ENCODE measurements at places on chromosomes 1 and 21.

DNA sequence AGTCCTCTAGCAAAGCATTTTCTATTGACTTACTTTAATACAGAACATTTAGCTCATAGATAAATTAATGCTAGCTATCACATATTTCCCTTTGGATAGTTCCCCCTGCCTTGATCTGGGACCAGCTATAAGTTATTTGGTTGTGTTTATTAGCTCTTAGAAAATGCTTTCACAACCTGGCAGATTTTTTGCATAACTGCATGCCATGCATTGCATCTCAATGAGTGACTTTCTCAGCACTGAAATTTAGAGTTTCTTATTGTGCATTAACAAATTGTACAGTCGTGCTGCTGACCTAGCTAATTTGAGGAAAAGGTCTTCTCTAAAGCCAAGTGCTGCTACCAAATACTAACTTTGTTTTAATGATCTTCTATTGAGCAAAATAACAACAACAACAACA lies 164.8 kb downstream of the PLPPR5 start:
- DNase-seq: no peak

DNA sequence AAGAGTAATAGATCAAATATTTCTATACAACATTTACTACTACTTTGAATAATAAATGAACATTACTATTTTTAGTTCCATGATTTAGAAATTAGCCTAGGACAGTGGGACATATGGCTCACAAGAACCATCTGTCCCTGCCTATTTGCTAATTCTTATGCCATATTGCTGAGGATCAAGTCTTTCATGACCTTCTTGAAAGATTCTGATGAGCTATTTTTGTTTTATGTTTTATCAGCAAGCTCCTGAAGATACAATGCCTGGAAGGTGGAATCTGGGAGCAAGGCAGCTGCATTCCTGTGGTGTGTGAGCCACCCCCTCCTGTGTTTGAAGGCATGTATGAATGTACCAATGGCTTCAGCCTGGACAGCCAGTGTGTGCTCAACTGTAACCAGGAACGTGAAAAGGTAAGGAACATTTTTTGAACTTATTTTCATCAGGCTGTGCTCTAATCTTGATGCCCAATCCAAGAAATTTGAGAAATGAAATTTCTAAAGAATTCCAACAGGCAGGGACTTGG lies 326.7 kb downstream of the PAPPA2 start:
- DNase-seq: no peak

GRCh38 chr1:245512980-245513578 lies 358.3 kb downstream of the KIF26B start:
- no peak for DNase-seq

GRCh38 chr1:44326821-44327465 lies 28.1 kb downstream of the ERI3 start:
- DNase-seq: no peak

DNA sequence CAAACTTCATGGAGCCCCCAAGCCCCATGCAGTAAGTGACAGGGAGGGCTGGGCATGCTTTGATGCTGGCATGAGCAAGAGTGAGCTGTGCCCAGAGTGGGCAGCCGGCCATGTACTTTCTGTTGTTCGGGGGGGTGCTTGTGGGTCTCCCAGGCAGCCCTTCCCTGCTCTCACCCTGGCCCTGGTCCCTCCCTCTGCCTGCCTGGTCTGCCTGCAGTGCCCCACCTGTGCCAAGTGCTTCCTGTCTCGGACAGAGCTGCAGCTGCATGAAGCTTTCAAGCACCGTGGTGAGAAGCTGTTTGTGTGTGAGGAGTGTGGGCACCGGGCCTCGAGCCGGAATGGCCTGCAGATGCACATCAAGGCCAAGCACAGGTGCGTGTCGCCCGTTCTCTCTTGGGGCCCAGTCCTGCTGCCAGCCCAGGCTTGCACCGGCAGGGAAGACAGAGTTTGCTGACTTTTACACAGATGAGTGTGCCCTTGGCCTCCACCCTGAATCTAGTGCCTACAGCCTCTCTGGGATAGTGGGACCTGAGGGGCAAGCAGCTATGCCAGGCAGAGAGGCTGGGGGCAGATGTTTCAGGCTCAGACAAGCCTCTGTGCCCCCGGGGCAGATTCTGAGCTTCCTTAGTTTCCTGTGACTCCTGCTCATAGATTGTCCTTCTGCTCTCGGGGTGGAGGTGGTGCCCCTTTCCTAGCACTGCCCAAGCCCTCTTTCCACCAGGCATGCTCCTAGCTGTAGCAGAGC lies 7.6 kb downstream of the ZBTB48 start:
- DNase-seq: no peak

GRCh38 chr1:182616130-182617013 lies 12.2 kb upstream of the RGS16 start:
- peak; percentile 89 for DNase-seq

GRCh38 chr1:167000546-167000945 lies 11.5 kb downstream of the MAEL start:
- DNase-seq: no peak

- no peak for DNase-seq
Measured at GRCh38 chr1:109539676-109540075, at the start of gene GPR61. TSS of gene GPR61 (plus strand) at chr1:109539872. CDS start at chr1:109543023, 3,151 bp downstream.

- DNase-seq: no peak
Measured at GRCh38 chr1:108149796-108150467, 50.2 kb downstream of the SLC25A24 start.

GRCh38 chr1:183831311-183831710 lies 26.4 kb downstream of the RGL1 start:
- DNase-seq: no peak

DNA sequence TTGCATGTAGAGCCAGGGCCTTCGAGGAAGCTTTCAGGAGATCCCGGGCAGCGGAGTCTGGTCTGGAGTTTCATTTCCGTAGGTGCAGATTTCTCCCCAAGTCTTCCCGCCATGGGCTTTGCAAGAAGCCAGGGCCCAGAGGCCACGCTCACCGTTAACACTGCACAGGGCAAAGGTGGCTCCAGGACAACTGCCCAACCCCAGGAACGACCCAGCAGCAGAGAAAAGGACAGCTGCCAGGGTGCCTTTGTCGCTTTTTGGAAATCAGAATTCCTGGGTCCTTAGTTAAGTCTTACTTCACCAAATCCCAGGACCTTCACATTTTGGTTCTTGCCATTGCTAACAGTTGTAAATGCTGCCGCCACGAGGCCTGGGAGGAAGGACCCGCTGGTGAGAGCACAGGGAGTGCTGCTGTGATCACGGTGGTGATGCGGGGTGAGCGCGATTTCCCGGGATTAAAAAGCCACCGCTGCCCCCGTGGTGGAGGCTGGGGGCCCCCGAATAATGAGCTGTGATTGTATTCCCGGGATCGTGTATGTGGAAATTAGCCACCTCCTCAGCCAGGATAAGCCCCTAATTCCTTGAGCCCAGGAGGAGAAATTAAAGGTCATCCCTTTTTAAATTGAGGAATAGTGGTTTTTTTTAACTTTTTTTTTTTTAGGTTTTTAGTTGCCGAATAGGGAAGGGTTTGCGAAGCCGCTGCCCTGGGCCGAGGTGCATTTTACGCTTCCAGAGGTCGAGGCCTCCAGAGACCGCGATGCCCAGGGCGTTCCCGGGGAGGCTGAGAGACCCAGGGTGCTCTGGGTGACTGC lies 8.2 kb downstream of the SIM2 start:
- DNase-seq: no peak

GRCh38 chr1:240888039-240888786 lies 276.3 kb upstream of the GREM2 start:
- DNase-seq: no peak

- no peak for DNase-seq
Measured at GRCh38 chr1:182897696-182898095, 55.3 kb downstream of the SHCBP1L start.

DNA sequence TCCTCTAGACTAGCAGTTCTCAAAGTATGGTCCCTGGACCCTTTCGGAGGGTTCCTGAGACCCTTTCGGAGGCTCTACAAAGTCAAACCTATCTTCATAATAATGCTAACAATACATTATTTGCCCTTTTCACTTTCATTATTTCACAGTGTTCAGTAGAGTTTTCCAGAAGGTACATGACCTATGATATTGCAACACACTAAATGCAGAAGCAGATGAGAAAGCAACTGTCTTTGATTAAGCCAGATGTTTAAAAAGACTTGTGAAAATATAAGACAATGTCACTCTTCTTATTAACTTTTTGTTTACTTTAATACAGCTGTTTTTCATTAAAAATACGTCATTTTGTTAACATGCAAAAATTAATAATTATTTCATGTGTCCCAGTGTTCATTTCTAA lies 5.8 kb downstream of the KCNJ10 start:
- DNase-seq: no peak

GRCh38 chr1:207025146-207025880 lies 7.2 kb downstream of the C1orf116 start:
- no peak for DNase-seq

DNA sequence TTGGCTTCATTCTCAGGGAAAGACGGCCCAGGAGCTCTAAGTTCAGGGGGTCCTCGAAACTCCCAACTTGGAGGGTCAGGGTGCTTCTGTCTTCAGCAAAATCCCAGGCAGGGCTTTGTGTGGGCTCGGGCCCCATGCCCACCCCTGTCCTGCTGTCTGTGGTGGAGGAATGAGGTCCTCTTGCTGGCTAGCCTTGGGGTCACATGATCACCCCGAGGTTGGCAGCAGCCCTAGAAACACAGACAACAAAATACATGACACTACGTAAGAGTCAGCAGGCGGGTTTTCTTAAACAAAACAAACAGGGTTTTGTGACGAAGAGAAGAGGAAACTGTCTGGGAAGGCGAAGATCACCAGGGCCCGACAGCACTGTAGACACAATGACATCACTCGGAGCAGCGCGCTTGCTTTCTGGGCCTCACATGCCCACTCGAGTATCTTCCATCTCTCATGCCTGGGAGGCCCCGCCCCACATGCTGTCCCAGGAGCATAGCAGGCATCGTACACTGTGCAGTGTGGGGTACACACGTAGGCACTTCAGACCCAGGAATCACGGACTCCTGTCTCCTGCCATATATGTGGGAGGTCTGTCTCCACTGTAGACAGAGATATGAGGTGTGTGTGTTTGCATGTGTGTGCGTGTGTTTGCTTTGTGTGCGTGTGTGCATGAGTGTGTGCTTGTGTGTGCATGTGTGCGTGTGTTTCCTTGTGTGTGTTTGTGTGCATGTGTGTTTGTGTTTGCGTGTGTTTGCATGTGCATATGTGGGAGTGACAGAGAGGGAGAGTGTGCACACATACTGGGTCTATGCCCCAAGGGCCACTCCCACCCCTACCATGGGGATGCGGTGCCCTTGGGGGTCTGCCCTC lies 94.7 kb downstream of the SIK1 start:
- no peak for DNase-seq

- DNase-seq: no peak
Measured at GRCh38 chr21:44353191-44353970, at the start of gene TRPM2. TSS of gene TRPM2 (plus strand) at chr21:44353621. CDS start at chr21:44353701, 80 bp downstream.

DNA sequence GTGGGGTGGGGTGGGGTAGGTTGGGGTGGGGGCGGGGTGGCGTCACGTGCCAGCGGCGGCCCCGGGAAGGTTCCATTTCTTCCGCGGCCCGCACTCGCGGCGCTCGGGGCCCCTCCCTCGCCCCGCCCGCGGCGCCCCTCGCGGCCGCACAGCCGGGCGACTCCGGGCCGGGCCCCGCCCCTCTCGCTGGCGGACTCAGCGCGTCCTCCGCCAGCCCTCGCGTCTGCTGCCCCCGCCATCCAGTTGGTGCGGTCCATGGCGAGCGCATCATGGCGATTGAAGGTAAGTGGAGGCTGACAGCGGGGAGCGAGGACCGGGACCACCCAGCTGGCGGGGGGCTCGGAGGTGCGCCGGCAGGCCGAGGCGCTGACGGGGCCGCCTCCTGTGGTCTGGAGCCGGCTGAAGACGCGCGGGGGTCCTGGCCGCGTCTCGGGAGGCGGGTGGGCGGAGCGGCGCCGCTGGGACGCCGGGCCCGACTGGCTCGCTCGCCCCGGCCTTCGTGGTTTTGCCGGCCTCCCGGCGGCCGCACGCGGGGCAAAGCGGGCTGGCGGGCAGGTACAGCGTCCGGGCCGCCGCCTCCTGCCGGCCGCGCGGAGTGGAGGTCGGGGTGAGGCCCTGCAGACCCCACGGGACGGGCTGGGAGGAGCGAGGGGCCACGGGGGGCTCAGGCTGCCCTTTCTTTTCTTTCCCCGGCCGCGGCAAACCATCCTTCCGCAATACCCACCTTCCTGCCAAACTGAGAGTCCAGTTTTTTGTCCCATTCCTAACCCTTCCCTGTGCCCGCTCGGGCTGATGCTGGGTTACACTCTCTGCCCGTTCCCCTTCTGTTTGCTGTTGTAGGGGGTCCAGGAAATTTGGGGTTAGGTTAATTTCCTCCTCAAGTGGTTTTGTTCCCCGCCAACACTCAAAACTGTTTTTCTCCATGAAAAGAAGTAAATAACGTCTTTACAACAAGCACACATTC lies at the start of gene SYT14:
TSS of gene SYT14 (plus strand) at position 222 of the 964 bp plus-strand sequence. CDS start at position 270, 48 bp downstream.
- no peak for DNase-seq

- DNase-seq: no peak
Measured at GRCh38 chr1:86504137-86504479, 35.4 kb downstream of the CLCA1 start.

GRCh38 chr1:117754061-117754969 lies 148.5 kb downstream of the TENT5C start:
- peak; percentile 16 for DNase-seq

DNA sequence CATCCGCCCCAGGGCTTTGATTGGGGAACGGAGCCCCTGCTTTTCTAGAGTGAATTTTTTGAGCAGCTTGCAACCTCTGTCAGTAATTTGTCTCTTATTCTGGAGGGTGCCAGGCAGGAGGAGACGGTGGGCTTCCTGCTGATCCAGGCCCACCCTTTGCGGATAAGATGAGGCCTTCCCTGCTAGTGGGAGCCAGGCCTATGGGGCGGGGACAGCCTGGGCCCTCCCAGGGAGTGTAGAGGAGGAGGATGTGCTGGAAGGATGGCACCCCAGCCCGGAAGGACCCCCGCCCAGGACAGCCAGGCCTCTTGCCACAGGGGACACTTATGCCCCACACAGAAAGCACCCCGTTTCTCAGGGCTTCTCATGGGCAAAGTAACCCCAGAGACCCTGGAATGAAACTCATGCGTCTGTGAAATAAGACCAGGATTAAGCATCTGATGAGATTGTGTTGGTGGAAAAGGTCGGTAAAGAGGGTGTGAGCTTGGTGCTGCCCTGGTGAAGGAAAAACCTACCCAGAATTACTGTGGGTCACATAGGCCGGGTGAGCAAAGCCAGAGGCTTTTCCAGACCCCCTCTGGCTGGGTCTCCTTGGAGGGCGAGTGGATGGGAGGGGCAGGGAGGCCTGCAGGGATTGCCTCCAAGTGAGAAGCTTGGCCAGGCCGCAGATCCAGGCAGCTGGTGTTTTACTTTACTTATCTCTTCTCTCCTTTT lies 118.7 kb downstream of the SIK1 start:
- no peak for DNase-seq

All from effector memory CD4-positive, alpha-beta T cell (primary cell).